ENCODE measurements at places on chromosomes 5 and 9. TPM values are rescaled to one million over a fixed set of nuclear protein-coding genes. Genes with fewer than 3 reads are reported as not detected.

GNG10 gene
- total RNA-seq: 17.1 TPM

ABO gene
- not detected for total RNA-seq

PCDHA12 gene
- 32.4 TPM for total RNA-seq

ADCY2 gene
- 3.8 TPM for total RNA-seq

C9orf153 gene
- total RNA-seq: 0.27 TPM

BARHL1 gene
- total RNA-seq: not detected

PURA gene
- total RNA-seq: 4.1 TPM

MFAP3 gene
- 45.3 TPM for total RNA-seq

KIAA0825 gene
- 1.2 TPM for total RNA-seq

GRCh38 chr5:88643315-88643714 lies 239.7 kb downstream of the MEF2C start:
- no peak overlapping the region for H3K27ac ChIP-seq
- no peak overlapping the region for H3K4me3 ChIP-seq
- no peaks in the 10 kb centered on the region for H3K36me3 ChIP-seq
- no peaks in the 10 kb centered on the region for H3K27me3 ChIP-seq
- no peak for DNase-seq
- H3K4me1 ChIP-seq: no peaks in the 10 kb centered on the region

- H3K4me3 ChIP-seq: peak overlapping the region; percentile 87
- H3K27ac ChIP-seq: peak overlapping the region; percentile 56
- no peak for DNase-seq
- peaks cover 20% of the 10 kb centered on the region for H3K4me1 ChIP-seq
- H3K27me3 ChIP-seq: peaks cover 12% of the 10 kb centered on the region
These were observed 1.4 kb upstream of the CAMSAP1 start for GRCh38 chr9:135908754-135909204.

GRCh38 chr9:37963936-37964739 lies 60.2 kb upstream of the SLC25A51 start:
- H3K27me3 ChIP-seq: peaks cover 9% of the 10 kb centered on the region
- H3K4me1 ChIP-seq: peaks cover 7% of the 10 kb centered on the region
- no peak for DNase-seq
- H3K4me3 ChIP-seq: no peak overlapping the region
- H3K36me3 ChIP-seq: no peaks in the 10 kb centered on the region

DNA sequence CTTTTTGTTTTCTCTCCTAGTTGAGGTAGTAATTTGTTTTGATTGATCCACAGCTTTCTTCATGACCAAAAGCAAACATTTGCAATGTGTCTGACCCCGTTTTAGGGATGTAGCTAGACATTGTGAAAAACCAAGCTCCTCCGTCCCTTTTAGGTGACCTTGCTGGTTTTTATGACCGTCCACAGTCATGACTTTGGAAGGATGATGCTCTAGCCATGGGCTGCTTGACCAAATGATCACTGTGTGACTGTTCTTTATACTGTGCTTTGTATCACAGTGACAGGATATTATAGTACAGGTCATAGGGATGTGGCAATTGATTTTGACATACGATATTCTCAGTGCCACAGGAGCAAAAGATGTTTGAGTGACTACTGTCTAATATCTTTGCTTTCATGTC lies 54.4 kb downstream of the KCNN2 start:
- no peak overlapping the region for H3K4me3 ChIP-seq
- H3K27me3 ChIP-seq: no peaks in the 10 kb centered on the region
- H3K27ac ChIP-seq: no peak overlapping the region
- DNase-seq: no peak
- H3K4me1 ChIP-seq: peaks cover 11% of the 10 kb centered on the region
- H3K36me3 ChIP-seq: no peaks in the 10 kb centered on the region

DNA sequence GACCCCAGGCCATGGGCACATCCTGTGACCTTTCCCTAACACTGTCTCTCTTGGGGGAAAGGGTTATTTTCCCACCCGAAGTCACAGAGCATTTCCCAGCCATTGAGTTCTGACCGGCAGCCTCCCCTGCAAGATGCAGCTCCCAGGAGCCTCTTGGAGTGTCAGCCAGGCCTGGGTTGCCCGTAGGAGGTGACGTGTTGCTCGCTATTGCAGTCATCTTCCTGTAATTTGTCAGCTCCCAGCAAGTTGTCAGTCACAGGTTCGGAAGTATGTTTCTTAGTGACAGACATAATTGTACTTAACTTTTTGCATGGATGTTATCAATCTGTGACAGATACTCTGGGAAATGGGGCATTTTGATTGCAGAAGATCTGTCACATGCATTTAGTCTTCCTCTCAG lies 74.5 kb downstream of the MVB12B start:
- H3K4me1 ChIP-seq: peaks cover 6% of the 10 kb centered on the region
- DNase-seq: no peak
- no peak overlapping the region for H3K4me3 ChIP-seq
- H3K27ac ChIP-seq: no peak overlapping the region
- H3K36me3 ChIP-seq: no peaks in the 10 kb centered on the region

DNA sequence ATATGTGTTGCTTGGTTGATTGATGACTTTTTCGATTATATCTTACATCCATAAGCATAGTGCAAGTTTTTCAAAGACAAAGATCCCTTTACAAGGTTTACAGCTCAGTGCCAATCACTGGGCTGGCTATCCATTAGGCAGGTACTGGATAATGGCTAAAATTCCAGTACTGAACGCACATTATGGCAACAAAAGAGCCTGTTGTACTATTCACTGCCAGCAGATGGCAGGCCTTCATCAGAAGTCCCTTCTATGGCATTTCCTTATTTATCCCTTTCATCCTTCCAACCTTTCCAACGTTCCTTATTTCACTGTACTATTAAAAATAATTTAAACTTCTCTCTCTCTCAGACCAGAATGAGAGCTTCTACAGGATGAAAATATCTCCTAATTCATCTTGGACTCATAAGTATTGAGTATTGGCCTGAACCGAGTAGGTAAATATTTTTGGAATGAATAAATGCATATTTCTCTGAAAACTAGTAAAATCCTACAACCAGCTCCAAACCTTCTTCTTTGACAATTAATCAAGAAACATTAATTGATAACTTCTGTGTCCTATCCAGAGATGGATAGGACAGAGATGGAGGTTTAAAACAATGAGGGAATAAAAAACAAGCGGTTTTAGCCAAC lies 6.7 kb upstream of the WNT8A start:
- H3K4me3 ChIP-seq: no peak overlapping the region
- H3K36me3 ChIP-seq: no peaks in the 10 kb centered on the region
- H3K27ac ChIP-seq: no peak overlapping the region
- H3K27me3 ChIP-seq: peaks cover 1% of the 10 kb centered on the region
- H3K4me1 ChIP-seq: no peaks in the 10 kb centered on the region

GRCh38 chr5:168120401-168121137 lies 170.9 kb upstream of the WWC1 start:
- no peak for DNase-seq
- H3K27me3 ChIP-seq: no peaks in the 10 kb centered on the region
- no peak overlapping the region for H3K4me3 ChIP-seq
- peaks cover 8% of the 10 kb centered on the region for H3K4me1 ChIP-seq

DNA sequence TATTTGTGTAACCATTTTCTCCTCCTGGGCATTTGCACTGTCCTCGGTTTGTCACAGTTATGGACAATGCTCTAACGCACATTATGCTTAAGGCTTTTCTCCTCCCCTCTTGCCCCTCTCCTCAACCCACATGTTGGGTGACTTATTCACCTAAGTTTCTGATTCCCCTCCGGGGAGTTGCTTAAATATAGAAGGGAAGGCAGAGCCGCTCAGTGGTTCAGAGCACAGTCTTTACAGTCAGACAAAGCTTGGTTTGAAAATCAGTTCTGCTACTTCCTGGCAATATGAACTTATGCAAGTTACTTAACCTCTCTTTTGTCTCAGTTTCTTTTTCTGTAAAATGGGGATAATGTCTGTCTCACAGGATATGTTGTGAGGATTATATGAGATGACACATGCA lies 41.2 kb upstream of the SPRY4 start:
- no peak overlapping the region for H3K4me3 ChIP-seq
- H3K4me1 ChIP-seq: peaks cover 3% of the 10 kb centered on the region
- H3K36me3 ChIP-seq: no peaks in the 10 kb centered on the region
- H3K27ac ChIP-seq: no peak overlapping the region
- DNase-seq: no peak
- H3K27me3 ChIP-seq: peaks cover 8% of the 10 kb centered on the region

GRCh38 chr9:113932906-113933584 lies 56.9 kb downstream of the ZNF618 start:
- peaks cover 7% of the 10 kb centered on the region for H3K36me3 ChIP-seq
- no peaks in the 10 kb centered on the region for H3K27me3 ChIP-seq
- no peak overlapping the region for H3K4me3 ChIP-seq
- no peak overlapping the region for H3K27ac ChIP-seq
- DNase-seq: no peak

DNA sequence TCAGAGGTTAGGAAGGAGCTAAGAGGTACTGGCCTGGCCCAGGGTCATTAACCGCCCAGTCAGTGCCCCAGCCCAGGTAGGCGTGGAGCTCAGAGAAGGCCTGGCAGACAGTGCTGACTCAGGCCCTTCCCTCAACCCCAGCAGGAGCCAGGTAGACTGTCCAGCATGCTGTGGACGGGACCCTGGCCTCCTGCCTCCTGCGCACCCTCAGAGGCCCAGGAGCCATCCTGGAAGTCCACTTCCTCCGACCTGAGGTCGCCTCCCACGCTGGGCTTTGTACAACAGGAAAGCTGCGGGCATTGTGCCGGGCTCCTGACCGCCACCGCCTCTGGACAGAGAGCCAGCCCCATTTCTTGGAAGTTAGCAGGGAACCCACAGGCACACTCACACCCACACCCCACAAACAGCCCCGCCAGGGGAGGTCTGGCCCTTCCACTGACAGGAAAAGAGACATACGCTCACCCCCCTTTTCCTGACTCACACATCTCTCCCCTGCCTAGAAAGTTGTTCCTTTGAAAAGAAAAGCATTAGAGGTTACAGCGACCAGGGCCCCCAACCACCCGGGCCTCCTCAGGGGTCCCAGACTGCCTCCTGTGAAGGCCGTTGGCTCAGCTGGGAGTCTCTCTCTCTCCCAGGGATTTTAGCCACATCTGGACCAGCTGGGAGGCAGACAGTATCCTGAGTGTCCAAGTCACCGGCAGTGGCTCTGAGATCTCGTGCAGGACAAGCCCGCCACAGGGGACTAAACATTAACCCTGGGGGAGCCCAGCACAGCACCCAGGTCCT lies 7.7 kb downstream of the RALGDS start:
- H3K4me3 ChIP-seq: peak overlapping the region; percentile 78
- peaks cover 40% of the 10 kb centered on the region for H3K27me3 ChIP-seq
- H3K27ac ChIP-seq: peak overlapping the region; percentile 99
- DNase-seq: no peak
- H3K36me3 ChIP-seq: no peaks in the 10 kb centered on the region
- H3K4me1 ChIP-seq: peaks cover 32% of the 10 kb centered on the region

GRCh38 chr5:166338801-166339200 lies 1952.6 kb upstream of the WWC1 start:
- H3K27ac ChIP-seq: no peak overlapping the region
- H3K27me3 ChIP-seq: peaks cover 13% of the 10 kb centered on the region
- peaks cover 31% of the 10 kb centered on the region for H3K4me1 ChIP-seq
- no peak overlapping the region for H3K4me3 ChIP-seq

DNA sequence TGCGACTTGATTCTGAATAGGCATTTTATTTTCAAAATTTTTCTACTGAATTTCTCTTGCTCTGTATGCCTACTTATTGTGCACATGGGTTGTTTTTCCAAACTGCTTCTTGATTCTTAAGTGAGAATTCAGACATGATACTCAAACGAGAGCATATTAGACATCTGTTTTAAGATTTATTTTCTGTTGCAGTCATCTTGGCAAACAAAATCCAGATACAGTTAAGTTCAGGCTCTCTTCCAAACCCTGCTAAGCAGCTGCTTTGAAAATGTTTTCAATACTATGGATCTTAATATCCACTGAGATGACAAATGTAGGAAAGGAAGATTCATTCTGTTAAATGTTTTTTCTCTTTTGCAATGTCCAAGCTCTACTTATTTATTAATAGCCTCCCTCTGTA lies 4.5 kb downstream of the TMEM215 start:
- H3K4me1 ChIP-seq: no peaks in the 10 kb centered on the region
- no peak overlapping the region for H3K27ac ChIP-seq
- no peaks in the 10 kb centered on the region for H3K36me3 ChIP-seq
- DNase-seq: no peak
- no peak overlapping the region for H3K4me3 ChIP-seq
- peaks cover 7% of the 10 kb centered on the region for H3K27me3 ChIP-seq

DNA sequence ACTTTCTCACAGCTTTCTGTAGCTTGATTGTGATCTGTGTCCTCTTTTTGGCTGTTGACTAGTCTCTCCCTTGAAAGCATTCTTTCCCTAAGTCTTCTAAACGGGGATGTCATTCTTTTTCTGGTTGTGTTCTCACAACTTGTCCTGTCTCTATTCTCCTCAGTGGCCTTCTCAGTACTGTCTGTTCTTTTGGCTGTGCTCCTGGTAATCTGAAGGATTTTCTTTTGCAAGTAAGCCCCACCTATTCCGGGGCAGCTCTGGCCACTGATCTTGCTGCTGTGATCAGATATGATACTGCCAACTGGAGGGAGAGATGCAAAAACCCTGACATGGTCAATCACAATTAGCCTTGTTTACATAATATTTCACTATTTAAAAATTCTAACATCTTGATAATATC lies 172.2 kb downstream of the CDC42SE2 start:
- no peak overlapping the region for H3K4me3 ChIP-seq
- no peak for DNase-seq
- peaks cover 5% of the 10 kb centered on the region for H3K36me3 ChIP-seq
- peaks cover 7% of the 10 kb centered on the region for H3K27me3 ChIP-seq
- H3K4me1 ChIP-seq: peaks cover 3% of the 10 kb centered on the region

- no peak overlapping the region for H3K4me3 ChIP-seq
- H3K27ac ChIP-seq: no peak overlapping the region
- no peaks in the 10 kb centered on the region for H3K36me3 ChIP-seq
- peaks cover 3% of the 10 kb centered on the region for H3K27me3 ChIP-seq
- no peak for DNase-seq
These were observed 6.2 kb downstream of the VPS13A start for GRCh38 chr9:77183581-77183980.

- peaks cover 6% of the 10 kb centered on the region for H3K27me3 ChIP-seq
- peak overlapping the region; percentile 97 for H3K27ac ChIP-seq
- DNase-seq: no peak
- H3K4me3 ChIP-seq: peak overlapping the region; percentile 37
- no peaks in the 10 kb centered on the region for H3K36me3 ChIP-seq
These were observed 124.9 kb downstream of the TTC39B start for GRCh38 chr9:15182101-15182551.

GRCh38 chr5:159463590-159464321 lies 133.5 kb upstream of the IL12B start:
- no peaks in the 10 kb centered on the region for H3K4me1 ChIP-seq
- H3K36me3 ChIP-seq: no peaks in the 10 kb centered on the region
- no peaks in the 10 kb centered on the region for H3K27me3 ChIP-seq
- H3K4me3 ChIP-seq: no peak overlapping the region
- H3K27ac ChIP-seq: no peak overlapping the region
- DNase-seq: no peak
